ENCODE measurements at places on chromosomes 16 and 17.
A peak's percentile ranks its signal among the peaks of the same experiment; 100 is the strongest.

DNA sequence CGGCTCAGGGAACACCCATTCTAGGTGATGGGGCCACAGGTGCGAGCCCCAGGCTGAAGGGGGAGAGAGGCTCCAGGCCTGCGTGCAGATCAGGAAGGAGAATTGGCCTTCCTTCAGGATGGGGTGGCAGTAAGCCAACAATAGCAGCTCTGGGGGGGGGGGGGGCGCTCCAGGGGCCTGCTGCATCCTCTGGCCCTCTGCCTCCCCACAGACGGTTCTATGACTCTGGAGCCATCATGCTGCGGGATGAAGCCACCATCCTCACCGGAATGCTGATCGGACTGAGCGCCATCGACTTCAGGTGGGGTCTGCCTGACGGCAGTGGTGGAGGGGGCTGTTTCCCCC, 6.1 kb downstream of the RUNDC3A start:
- DNase-seq, result no peak

DNA sequence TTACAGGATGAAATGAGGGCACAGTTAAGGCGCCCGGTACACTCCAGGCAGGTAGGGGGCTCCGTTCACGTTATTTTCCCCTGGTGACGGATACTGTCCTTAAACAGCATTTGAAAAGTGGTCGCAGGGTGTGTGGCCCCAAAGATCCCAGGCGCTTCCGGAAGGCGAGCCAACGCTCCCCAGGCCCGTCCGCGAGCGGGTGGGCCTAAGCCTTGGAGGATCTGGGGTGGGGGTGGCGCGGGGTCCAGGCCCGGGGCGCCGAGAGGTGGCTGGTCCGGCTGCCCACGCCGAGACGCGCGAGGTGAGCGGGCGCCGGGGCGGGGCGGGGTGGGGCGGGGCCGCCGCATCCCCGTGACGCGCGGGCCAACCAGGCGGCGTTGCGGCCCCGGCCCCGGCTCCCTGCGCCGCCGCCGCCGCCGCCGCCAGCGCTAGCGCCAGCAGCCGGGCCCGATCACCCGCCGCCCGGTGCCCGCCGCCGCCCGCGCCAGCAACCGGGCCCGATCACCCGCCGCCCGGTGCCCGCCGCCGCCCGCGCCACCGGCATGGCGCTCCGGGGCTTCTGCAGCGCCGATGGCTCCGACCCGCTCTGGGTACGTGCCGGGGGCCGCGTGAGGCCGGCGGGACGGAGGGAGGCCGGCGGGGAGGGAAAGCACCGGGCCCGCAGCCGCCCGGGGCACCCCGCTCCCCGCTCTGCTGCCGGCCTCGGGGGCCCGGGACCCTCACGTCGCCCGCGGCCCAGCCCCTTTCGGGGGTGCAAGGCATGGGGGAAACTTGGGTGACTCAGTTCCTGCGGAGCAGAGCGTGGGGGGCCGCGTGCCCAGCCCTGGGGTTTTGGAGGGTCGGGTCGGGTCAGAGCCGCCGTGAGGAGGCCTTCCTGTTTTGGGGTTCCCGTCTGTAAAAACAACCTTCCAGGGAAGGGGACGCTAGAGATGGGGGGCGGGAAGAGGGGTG, at the start of gene ABCC1:
Gene ABCC1 (plus strand): TSS at position 407 of the 951 bp plus-strand sequence. CDS start 136 bp downstream, at position 543.
- peak; percentile 54 for DNase-seq

DNA sequence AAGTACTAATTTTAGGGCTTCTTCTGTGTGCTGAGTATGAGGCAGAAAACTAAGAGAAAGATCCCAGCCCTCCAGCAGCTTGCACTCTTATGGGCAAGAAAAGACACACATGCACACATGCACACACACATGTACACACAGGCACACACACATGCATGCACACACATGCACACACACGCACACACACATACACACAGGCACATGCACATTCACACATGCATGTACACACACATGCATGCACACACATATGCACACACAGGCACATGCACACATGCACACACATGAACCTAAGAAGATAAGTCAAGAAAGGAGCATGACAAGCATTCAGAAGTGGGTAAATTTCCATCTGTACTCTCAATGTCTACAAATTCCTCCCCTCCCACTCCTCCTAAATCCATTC, 130.2 kb downstream of the IRX3 start:
- no peak for DNase-seq

DNA sequence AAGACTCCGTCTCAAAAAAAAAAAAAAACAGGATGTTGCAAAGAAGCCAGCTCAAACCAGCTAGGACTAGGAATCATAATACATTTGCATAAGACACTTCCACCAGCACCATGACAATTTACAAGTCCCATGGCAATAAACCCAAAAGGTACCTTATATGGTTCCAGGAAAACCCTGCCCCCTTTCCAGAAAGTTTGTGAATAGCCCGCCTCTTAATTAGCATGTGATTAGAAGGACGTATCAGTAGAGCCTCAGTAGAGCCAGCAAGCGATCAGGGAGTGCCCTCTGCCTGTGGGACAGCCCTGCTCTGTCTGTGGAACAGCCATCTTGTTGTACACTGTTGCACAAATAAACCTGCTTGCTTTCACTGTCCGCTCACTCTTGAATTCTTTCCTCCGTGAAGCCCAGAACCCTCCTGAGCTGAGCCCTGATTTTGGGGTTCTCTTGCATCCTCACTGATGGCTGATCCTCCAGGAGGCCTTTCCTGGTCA, 14.0 kb downstream of the NUPR1 start:
- DNase-seq, result no peak

- DNase-seq, result no peak
Observed at GRCh38 chr16:12159028-12159427, 182.5 kb downstream of the SNX29 start.

DNA sequence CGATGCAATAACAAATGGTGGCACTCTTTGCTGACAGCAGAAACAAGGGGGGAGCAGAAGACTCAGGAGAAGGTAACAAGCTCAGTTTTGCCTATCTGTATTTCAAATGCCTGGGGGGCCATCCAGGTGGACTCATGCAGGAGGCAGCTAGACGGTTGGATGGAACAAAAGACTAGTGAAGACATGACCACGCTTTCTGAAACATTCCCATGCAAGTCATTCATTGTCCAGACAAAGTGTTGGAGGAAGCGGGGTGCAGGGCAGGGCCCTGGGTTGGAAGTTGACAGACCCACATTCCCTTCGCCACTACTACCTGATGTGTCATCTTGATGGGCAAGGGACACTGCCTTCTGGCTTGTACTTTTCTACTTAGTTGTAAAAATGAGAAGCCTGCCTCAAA, 29.8 kb upstream of the CRYBA1 start:
- DNase-seq, result no peak

GRCh38 chr17:80393241-80393890, 21.6 kb upstream of the ENDOV start:
- DNase-seq, result no peak

GRCh38 chr16:11094075-11094856, 149.9 kb downstream of the CLEC16A start:
- peak; percentile 39 for DNase-seq

DNA sequence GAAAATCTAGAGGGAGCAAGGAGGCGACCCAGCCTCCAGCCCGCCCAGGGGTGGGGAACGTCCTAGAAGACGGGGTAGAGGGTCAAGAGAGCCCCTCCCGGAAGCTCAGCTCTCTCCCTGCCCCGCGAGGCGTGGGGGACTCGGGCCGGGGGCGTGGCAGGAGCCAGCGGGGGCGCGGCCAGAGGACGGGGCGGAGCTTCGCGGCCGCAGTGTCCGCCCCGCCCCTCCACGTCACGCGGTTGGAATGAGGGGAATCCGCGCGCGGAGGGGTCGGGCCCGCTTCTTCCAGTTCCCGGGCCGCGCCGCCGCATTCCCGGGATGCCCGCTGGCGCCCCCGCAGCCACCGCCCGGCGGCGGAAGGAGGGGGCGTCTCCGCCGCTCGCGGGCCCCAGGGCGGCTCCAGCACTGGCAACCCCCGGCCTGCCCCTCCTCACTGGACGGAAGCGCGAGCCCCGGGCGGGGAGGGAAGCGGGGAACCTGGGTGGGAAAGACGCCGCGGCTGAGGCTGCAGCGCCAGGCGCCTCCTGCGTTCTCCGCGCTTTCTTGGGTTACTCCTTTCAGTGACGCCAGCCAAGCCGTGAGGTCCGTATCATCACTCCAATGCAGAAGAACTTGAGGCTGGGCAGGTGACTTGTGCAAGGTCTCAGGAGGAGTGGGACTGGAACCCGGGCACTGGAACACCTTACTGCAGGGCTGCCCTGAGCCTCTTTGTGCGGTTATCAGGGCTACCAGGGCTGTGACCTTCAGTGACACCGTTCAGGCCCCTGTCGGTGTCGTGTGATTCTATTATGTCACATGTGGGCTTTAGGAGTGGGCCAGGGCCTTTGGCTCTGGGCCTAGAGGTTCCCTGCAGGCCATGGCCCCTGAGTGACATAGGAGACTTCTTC, 4.3 kb downstream of the MYO1C start:
- no peak for DNase-seq

GRCh38 chr16:81879625-81880024, 100.5 kb downstream of the PLCG2 start:
- DNase-seq, result no peak

DNA sequence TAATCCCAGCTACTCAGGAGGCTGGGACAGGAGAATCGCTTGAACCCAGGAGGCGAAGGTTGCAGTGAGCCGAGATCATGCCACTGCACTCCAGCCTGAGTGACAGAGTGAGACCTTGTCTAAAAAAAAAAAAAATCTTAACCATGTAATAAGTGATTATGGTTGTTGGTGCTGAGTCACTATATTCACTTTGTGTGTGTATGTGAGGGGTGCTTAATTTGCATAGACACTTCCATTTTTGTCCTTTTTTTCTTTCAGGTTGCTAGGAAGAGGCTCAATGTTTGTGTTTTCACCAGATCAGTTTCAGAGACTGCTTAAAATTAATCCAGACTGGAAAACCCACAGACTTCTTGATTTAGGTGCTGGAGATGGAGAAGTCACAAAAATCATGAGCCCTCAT, 18.2 kb downstream of the METTL9 start:
- DNase-seq, result no peak

DNA sequence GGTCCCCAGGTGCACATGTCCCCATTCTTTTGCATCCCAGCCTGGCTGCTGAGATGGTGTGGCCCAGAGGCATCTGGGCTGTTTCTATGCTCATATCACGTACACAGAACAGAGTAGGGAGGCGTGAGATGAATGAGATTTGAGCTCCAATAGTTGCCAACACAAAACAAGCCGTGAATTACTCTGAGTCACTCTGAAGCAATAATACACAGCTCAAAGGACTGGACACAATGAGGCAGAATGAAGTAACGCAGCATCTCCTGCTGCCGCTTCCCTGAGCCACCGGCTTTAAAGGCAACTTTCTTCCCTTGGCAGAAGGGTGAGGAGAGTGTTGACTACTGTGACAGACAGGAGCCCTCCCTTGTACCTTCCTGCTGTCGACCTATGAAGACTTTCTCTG, 33.9 kb upstream of the CLEC18B start:
- DNase-seq, result no peak

DNA sequence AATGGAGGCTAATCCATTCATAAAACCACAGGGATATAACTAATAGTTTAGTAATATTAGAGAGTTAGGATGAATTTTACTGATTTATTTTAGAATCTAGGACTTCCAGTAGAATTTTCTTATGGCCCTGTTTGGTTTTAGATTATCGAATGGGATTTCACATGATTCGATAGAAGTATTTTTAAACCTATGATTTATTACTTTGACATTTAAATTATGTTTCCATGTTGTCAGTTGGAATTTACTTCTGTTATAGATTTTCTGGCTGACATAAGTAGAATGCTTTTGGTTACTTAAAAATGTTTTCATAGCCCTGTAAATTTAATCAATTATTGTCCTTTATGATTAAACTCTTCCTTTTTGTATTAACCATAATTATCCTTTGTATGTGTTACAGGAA, 158.8 kb downstream of the CHD9 start:
- DNase-seq, result no peak

GRCh38 chr17:14448818-14449217, 147.9 kb downstream of the HS3ST3B1 start:
- no peak for DNase-seq

DNA sequence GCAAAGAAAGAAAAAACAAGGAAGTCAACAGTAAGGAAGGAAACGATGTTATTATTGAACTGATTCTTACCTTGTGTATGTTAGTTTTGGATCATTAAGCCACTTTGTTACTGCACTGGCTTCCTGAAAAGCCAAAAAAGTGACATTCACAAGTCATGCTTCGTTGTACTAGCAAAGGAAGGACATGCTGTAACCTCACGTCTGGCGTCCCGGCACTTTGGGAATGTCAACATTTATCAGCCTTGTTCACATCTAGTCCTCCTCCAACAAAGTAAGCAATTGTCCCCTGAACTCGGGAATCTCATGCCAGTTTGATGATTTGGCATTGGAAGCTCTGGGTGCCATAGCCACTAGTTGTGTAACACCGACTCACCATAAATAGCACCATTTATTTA, 731 bp upstream of the MKS1 start:
- DNase-seq, result no peak

GRCh38 chr16:61969077-61969382, 67.2 kb downstream of the CDH8 start:
- no peak for DNase-seq

DNA sequence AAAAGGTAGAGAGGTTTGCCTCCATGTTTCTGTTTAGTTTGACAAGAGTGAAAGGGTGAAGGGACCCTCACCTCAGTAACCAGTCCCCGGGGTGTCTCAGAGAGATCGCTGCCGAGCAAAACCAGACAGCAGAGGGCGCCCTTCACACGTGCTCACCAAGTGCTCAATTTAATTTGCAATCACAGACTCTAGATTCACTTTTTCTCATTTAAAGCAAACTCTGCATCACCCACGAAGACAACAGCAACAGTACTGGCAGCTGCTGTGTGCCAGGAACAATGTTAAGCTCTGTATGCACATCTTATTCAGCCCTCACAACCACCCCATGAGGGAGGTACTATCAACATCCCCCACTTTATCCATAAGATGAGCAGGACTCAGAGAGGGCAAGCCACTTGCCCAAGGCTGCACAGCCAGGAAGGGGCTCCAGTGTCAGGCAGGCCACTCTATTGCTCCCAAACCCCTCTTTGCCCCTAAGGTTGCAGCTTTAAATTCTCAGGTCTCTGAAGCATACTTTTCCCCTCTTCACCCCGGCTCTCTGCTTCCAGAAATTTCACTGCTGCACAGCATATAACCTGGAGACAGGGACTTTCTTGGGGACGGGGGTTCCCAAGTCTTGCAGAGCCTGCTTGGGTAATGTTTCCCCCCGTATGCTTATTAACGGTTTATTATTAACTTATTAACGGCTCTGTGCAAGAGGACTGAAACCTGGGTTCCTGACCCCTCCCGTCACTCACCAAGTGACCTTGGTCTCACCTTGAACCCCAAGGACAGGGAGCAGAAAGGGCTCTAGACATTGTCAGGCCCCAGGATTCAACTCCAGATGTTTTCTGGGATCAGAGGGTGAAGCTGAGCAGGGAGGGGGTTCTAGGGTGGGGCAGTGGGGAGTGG, 70.9 kb downstream of the CNGB1 start:
- peak; percentile 55 for DNase-seq

GRCh38 chr17:40539711-40540411, 25.4 kb downstream of the CCR7 start:
- DNase-seq, result no peak

GRCh38 chr16:61987474-61988012, 48.7 kb downstream of the CDH8 start:
- no peak for DNase-seq

GRCh38 chr16:89147085-89147817, 24.3 kb upstream of the CDH15 start:
- DNase-seq, result no peak

GRCh38 chr17:43766413-43767052, 7.9 kb upstream of the SOST start:
- no peak for DNase-seq

Data from activated naive CD8-positive, alpha-beta T cell treated with anti-CD3 and anti-CD28 coated beads, Interleukin-2, amount 50 U/mL, for 16 hours (primary cell).